ENCODE measurements at places on chromosomes 4 and X.
A peak's percentile ranks its signal among the peaks of the same experiment; 100 is the strongest.

GRCh38 chr4:3441501-3442459 lies at the start of gene HGFAC:
TSS of gene HGFAC (plus strand) at chr4:3441968. CDS start at chr4:3442002, 34 bp downstream.
- DNase-seq: no peak

DNA sequence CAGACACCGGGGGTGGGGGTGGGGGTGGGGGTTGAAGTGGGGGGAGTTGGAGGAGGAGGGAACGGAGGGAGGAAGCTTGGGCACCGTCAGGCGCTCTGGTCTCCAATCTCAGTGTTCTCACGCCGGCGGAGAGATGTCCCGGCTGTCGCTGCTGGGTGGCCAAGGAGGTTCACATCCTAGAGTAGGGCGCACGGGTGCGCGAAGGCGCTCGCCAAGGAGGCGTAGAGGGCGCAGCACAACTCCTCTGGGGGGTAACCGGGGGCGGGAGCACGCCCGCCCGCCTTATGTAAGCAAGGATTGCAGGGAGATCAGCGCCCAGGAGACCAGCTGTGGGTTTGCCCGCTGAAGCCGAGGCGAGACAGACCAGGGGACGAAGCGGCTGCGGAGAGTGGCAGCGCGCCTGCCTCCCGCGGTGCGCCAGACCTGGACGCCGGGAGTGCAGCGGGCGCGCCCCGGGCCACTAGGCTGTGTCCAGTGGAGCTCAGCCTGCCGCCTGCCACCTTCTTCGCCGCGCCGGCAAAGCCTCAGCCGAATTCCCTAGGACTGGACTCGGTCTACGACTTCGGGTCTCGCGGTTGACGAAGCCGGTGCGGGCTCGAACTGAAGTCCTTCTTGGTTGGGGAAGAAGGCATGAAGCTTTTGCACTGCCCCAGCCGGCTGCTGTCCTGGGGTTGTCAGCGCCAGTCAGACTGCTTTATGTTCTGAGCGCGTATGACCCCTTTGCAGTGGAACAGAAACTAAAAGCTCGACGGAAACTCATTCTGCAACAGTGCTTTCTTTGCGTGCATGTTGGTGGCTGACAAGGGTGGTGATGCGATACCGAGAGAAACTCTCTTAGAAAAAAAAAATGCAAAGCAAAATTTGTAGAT lies 707 bp upstream of the UNC5C start:
- peak; percentile 88 for DNase-seq

- DNase-seq: no peak
Observed at GRCh38 chr4:74615411-74615810, 170.5 kb downstream of the AREG start.

DNA sequence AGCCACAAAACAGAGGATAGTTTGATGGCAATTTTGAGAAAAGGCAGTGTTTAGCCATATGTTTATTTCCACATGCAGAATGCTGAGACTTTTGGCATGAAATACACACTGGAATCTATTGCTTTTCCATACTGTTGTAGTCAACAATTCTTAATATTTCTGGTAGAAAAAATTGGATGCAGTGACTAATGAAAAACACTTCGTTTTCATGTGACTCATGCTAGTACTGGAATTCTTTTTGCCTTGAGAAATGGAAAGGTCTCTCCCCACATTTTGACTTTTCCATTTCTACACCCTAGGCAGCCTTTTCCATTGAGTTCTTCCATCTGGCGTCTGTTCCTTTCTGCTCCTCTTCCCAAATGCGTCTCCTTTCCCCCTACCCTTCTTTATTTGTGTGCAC lies 425.2 kb upstream of the FTHL17 start:
- DNase-seq: no peak

GRCh38 chr4:8303485-8304281 lies 34.1 kb downstream of the HTRA3 start:
- DNase-seq: no peak

DNA sequence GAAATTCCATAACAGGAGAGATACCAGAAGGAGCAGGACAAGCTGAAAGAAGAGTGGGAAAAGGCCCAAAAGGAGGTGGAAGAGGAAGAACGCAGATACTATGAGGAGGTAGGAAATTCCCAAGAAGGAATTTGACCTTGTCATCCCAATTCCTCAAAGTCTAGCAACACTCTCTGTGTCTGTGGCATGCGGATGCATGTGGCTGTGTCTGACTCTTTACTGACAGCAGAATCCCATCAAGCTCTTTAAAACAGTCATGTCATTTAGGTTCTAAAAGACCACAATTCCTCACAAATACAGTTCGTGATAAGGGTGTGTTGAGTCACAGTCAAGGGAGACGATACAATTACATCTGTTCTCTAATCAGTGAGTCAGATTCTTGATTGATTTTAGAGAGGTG lies 68.5 kb downstream of the PHOX2B start:
- DNase-seq: no peak
